Motor neuron (in vitro differentiated cells): ENCODE measurements at places on chromosomes 16 and 17. TPM values are rescaled to one million over a fixed set of nuclear protein-coding genes. Genes with fewer than 3 reads are reported as not detected.

- ATAC-seq = no peak
Measured at GRCh38 chr16:65480281-65481091, 358.6 kb upstream of the CDH11 start.

GRCh38 chr17:74703311-74703710, 9.4 kb downstream of the CD300LF start:
- no peak for ATAC-seq

- no peak for ATAC-seq
Measured at GRCh38 chr17:1638171-1638590, 7.4 kb downstream of the SCARF1 start.

- no peak for ATAC-seq
Measured at GRCh38 chr16:86213437-86214205, 296.7 kb upstream of the FOXF1 start.

GRCh38 chr16:57773655-57774295, 28.5 kb downstream of the KIFC3 start:
- ATAC-seq = no peak

- no peak for ATAC-seq
Measured at GRCh38 chr16:21120976-21121520, 29.6 kb downstream of the DNAH3 start.

GRCh38 chr17:31525801-31526549, 134.5 kb downstream of the RAB11FIP4 start:
- no peak for ATAC-seq

DNA sequence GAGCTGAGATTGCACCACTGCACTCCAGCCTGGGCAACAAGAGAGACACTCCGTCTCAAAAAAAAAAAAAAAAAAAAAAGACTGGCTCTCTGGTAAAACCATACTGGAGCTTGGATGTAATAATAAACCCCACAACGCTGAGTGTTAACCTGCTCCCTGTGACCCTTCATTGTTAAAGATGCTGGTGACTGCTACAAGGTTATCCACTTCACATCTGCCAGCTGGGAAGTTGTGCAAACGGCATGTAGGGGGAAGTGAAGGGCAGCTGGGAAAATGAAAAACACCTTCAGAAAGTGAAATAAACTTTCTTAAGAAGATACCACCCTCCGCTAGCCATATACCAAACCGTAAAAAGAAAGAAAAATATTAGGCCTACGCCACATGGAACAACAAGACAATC, 131.0 kb upstream of the NUDT7 start:
- ATAC-seq = no peak

DNA sequence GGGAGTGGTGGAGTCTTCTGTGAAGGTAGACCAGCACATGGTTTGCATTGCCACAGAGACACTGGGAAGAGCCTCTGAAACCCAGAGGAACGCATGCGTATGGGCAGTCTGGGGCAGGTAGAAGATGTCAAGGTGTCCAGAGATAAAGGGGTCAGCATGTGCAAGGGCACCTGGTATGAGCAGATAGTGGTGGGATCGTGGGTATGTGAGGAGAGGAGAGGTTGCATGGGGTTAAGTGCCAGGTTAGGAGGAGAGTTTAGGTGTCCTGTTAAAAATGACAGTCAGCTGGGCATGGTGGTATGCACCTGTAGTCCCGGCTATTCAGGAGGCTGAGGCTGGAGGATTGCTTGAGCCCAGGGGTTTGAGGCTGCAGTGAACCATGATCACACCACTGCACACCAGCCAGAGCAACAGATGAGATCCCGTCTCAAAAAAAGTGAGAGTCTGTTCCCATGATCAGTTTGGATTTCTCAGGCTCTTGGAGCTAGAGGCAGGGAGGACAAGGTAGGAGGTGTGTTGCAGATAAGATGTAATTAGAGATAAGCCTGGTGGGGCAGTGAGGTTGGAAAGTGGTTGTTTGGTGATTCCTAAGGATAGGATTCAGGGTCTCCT, 3.0 kb downstream of the PYCARD start:
- ATAC-seq = no peak

- peak; percentile 60 for ATAC-seq
Measured at GRCh38 chr17:58324409-58325288, 3.9 kb downstream of the TSPOAP1 start.

- ATAC-seq = no peak
Measured at GRCh38 chr16:28279006-28279405, 13.3 kb upstream of the SBK1 start.

PLLP gene
- total RNA-seq = 1.6 and 1.8 TPM in 2 replicates

ATP6V0D1 gene
- total RNA-seq = 58.8 and 60.1 TPM in 2 replicates

DNA sequence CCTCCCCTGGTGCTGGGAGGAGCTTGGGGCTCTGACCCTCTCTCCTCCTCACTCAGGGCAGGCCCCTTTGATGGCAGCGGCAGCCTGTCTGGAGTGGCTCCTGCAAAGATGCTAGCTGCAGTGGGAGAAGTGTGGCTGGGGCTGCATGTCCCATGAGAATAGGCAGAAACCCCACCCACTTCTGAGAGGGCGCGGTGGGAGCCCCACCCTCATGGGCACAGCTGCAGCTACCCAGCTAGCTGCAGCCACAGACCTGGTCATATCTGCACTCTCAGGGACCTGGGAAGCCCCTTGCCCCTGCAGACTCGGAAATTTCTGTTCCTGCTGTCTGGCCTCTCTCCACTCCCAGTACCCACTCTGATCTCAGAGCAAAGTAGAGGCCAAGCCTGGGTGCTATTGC, 72.2 kb upstream of the BRD7 start:
- no peak for ATAC-seq

GRCh38 chr17:82602986-82603710, 45.1 kb downstream of the WDR45B start:
- ATAC-seq = no peak

DNA sequence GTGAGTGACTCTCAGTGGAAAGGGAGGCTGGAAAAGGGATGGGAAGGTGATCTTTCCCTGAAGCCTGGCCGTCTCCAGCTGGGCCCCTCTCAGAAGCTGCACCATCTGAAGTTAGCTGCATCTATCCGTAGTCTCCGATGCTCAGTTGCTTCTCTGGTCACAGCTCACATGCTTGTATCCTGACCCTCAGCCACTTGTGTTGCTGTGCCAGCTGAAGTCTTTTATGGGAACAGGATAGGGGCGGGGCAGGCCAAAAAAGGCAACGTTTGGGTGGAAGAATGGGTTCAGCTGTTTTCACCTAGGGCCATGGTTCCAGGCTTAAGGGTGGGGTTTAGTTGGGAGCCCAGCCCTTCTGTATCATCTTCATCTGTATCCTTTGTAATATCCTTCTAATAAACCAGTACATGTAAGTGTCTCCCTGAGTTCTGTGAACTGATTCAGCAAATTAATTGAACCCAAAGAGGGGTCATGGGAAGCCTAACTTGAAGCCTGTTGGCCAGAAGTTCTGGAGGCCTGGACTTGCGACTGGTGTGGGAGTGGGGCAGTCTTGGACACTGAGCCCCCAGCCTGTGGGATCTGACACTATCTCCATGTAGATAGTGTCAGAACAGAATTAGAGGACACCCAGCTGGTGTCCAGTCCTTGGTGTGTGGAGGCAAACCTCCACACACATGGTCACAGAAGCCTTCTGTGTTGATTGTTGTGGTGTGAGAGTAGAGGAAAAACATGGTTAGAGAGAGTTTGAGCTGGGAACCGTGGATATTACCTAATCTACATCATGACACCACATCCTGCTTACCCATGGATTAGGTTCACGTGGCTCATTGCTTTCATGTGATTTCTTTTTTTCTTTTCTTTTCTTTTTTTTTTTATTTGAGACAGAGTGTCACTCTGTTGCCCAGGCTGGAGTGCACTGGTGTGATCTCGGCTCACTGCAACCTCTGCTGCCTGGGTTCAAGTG, 49.3 kb upstream of the FBXO47 start:
- no peak for ATAC-seq

SMIM22 gene
- total RNA-seq = 0.71 TPM in 1 of 2 replicates, not detected in the other

TLCD3A gene
- total RNA-seq = 14.9 and 16.5 TPM in 2 replicates

DNA sequence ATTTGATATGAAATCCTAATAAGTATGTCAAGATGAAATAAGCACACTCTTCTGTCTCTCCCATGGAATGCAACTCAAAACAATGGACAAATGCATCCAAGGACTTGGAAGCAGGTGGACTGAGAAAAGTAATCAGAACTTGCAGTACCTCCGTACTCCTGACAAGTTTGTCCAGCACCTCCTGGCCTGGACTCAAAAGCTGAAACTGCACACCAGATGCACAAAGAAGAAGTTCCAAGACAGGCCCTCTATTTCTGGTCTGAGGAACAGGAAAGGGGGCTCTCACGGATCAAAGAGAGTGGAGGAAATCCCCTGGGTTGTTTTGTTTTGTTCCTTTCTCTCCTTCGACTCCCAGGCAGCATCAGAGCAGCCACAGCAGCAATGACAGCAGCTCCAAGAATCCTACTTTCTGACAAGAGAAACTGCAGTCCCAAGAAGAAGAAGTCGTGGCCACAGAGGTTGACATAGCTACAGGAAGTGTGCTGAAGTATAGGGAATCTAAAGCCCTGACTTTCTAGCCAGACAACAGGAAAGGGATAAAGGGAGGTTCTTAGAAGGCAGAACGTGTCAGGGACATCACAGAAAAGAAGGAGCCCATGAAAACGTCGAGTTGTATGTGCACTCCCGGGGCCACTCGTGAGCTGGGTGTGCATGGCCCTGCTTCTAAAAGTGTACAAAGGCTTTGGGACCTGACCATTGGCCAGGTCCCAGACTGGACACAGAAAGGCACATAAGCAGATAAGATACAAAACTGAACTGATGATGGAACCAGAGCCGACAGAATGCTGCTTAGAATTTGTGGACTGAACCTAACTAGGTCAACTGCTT, 29.3 kb downstream of the AKAP10 start:
- peak; percentile 60 for ATAC-seq

GRCh38 chr16:68732042-68732680, 4.9 kb upstream of the CDH1 start:
- ATAC-seq = peak; percentile 98

WWP2 gene
- 24.3 and 29.6 TPM in 2 replicates for total RNA-seq

IL17C gene
- 0.41 TPM in 1 of 2 replicates, not detected in the other for total RNA-seq

CCL14 gene
- 0.15 and 0.38 TPM in 2 replicates for total RNA-seq
